NCI-H1092 treated with DMSO at 0.1 percent for 48 hours (cell line): ENCODE measurements at places on chromosomes 1 and 21.

GRCh38 chr1:76998582-76999223, 131.4 kb downstream of the ST6GALNAC5 start:
- DNase-seq, result no peak

- DNase-seq, result no peak
These were observed 26.1 kb downstream of the WNT9A start for GRCh38 chr1:227921461-227922185.

DNA sequence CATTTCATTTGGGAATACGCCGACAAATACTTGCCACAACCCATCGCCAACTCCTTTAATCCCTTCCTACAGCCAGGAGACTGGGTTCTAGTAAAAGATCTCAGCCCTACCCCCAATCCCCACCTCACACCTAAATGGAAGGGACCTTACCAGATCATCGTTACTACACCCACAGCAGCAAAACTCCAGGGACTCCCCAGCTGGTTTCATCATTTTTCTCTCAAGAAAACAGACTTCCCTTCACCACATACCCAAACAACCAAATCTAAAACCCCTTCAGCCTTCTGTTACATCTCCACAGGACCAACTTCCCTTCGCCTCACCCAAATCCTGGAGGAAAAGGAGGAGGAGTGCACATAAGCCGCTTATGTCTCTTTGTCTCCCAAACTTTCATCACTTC, 23.7 kb upstream of the SLC2A5 start:
- no peak for DNase-seq

DNA sequence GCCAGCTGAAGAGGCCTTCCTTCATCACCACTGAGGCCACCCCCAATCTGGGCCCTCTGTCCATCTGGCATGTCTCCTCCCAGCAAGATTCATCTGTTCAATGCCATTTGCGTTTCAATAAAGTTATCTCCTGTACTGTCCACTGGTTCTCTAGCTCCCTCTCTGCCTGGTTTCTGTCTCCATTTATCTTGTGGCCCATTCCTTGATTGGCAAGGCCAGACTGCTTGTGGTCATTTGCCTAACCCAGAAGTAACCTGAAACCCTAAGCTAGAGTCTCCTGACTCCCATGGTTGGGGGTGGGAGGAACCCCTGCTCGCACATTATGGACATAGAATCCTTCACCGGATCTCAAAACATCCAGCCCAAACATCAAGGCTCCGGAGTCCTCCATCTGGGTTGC, 2.1 kb upstream of the IPO9 start:
- no peak for DNase-seq

DNA sequence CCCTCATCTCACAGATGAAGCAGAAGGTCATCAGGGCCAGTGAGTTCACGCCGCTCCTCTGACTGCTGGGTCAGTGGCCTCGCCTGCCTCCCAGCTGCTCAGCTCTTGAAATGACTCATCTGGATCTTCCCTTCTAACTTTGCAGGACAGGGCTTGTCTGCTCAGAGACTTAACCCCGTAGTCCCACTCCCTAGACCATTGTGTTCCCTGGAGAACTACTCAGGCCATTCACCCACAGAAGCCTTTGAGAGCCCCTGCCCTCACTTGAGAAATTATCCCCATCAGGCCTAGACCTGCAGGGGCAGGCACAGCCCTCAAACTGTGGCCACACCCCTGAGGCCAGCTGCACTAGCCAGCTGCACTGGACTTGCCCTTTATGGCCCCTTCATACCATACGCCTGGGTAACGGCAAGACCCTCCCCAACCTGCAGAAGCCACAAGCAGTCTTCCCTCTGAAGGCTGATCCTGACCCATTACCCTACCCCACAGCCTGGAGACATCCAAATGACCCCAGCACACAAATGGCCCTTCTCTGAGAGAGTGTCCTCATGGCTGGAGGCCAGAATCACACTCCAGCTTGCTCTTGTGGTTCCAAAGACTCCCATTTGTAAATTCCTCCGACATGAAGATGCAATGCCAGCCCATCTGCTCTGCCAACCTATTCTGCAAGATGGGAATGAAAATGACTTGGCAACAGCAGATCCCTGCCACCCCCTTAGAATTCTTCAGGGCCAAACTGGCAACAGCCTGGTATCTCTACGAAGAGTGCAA, 33.2 kb downstream of the RCSD1 start:
- DNase-seq, result no peak

DNA sequence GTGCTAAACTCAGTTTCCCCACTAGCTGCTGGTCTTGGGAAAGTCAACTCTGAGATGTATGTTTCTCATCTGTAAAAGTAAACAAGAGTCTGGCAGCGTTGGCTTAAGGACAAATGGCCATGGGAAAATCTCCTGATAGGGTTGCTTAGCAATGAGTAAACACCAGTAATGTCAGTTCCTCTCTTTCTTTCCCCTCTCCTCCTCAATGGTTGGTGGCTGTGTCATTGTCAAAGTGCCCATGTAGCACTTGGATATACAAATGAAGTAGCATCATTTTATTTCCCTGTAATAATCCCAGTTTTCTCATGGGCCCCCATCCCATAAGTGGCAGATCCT, 2.2 kb upstream of the FYB2 start:
- DNase-seq, result no peak

- DNase-seq, result no peak
These were observed 76.6 kb downstream of the ADCY10 start for GRCh38 chr1:167837326-167837725.

GRCh38 chr1:85575363-85575995, 5.1 kb upstream of the CCN1 start:
- DNase-seq, result no peak
